Activated CD4-positive, alpha-beta memory T cell treated with anti-CD3 and anti-CD28 coated beads, Interleukin-2, amount 10 ng/mL, durations not matched to agents 7 days and 5 days (primary cell): ENCODE measurements at places on chromosomes 7 and 10. TPM values are rescaled to one million over a fixed set of nuclear protein-coding genes. Genes with fewer than 3 reads are reported as not detected.

DNA sequence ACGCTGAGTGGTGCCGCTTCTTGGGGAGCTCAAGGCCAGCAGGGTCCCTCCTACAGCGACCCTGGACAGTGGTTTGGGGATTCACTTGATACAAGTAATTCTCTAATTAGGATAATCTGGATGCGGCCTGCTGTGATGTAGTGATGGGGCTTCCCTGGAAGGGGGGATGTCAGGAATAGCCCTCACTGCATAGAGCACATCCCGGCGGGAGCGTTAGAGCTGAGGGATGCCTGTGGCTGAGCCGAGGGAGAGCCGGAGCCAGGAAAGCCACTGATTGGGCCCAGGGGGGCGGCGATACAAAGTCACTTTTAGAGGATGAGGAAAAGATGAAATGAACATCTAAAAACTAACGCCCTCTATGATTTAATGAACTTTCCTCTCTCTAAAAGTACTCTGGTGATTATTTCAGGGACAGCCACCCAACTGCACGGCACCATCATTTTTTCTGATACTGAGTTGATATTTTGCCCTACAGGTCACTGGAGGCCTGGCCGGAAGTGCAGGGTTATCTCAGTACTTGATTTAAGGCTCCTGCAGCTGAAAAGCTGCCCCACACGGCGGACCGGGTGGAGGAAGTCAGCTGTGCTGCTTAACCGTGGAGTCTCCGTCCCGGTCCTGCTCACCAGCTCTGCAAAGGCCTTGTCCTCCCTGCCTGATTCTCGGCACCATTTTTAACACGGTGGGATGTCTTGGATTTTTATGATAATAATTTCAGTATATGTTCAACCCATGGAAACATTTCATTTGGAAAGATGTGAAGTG is 518.8 kb downstream of the DNAJB6 start:
- DNase-seq, result no peak
- H3K36me3 ChIP-seq, result no peaks in the 10 kb centered on the region
- no peaks in the 10 kb centered on the region for H3K27me3 ChIP-seq
- H3K4me1 ChIP-seq, result peaks cover 7% of the 10 kb centered on the region

LRRN3 gene
- 19.2 TPM for total RNA-seq

DNA sequence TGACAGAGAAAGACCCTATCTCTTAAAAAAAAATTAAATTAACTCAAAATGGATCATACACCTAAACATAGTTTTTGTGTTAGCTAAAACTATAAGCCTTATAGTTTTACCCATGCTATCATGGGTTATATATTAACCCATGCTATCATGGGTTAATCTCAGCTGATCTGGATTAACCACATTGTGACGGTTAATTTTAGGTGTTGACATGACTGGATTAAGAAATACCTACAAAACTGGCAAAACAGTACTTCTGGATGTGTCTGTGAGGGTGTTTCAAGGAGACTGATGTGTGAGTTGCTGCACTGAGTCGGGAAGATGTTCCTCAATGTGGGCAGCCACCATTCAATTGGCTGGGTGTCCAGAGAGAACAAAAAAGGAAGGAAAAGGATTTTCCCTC is 44.3 kb upstream of the FXYD4 start:
- peaks cover 26% of the 10 kb centered on the region for H3K4me1 ChIP-seq
- DNase-seq, result no peak
- H3K4me3 ChIP-seq, result no peak overlapping the region
- peaks cover 3% of the 10 kb centered on the region for H3K36me3 ChIP-seq

GRCh38 chr7:50651271-50651989 is 86.2 kb upstream of the DDC start:
- no peak for DNase-seq
- no peaks in the 10 kb centered on the region for H3K36me3 ChIP-seq
- H3K4me3 ChIP-seq, result no peak overlapping the region
- no peak overlapping the region for H3K27ac ChIP-seq
- peaks cover 9% of the 10 kb centered on the region for H3K4me1 ChIP-seq

LRRC17 gene
- 0.15 TPM for total RNA-seq

CDHR1 gene
- total RNA-seq, result 0.38 TPM

LIPN gene
- not detected for total RNA-seq

- H3K4me1 ChIP-seq, result peaks cover 23% of the 10 kb centered on the region
- H3K36me3 ChIP-seq, result peaks cover 42% of the 10 kb centered on the region
- no peak overlapping the region for H3K4me3 ChIP-seq
- H3K27ac ChIP-seq, result no peak overlapping the region
- no peaks in the 10 kb centered on the region for H3K27me3 ChIP-seq
These were observed 113.9 kb downstream of the CYTH3 start for GRCh38 chr7:6158424-6159096.

CD36 gene
- not detected for total RNA-seq

GRCh38 chr10:70440296-70441160 is 953 bp downstream of the NODAL start:
- no peak for DNase-seq
- no peak overlapping the region for H3K27ac ChIP-seq
- H3K4me1 ChIP-seq, result peaks cover 15% of the 10 kb centered on the region
- peaks cover 9% of the 10 kb centered on the region for H3K36me3 ChIP-seq
- peaks cover 60% of the 10 kb centered on the region for H3K27me3 ChIP-seq
- peak overlapping the region; percentile 1 for H3K4me3 ChIP-seq

DNA sequence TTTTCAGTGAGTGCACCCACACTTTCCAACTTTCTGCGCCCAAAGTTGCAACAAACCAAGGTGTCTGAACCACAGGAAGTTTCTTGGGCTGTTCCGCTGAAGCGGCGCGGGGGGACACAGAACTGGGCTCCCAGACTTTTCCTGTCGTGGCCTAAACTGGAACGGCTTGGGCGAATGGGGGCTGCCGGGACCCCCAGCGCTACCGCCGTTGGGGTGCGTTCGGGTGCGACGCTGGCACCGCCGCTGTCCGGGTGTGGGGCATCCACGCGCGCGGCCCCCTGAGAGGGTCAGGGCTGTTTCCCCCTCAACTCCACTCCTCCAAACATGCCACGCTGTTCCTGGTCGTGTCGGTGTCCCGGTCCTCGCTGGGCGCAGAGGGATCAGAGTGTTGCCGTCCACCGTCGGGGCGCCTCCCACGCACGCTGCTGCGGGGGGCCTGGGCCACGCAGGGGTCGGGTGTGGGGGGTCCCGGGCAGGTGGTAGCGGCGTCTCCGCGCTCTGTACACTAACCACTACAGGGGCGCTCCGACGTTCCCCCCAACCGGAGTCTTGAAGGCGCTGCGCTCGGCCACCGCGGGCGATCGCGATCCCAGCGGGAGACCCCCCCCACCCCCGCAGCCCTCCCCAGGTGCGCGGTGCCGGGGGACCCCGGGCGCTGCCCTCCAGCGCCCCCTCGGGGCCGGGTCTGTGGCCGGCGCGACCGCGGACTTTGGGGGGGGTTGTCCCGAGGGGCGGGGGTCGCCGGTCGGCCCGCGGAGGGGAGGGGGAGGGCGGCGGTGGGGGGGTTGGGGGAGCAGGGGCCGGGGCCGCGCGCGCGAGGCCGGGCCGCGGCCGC is 2.2 kb upstream of the CUX1 start:
- peak; percentile 59 for DNase-seq
- H3K27ac ChIP-seq, result peak overlapping the region; percentile 58
- H3K36me3 ChIP-seq, result no peaks in the 10 kb centered on the region

DNA sequence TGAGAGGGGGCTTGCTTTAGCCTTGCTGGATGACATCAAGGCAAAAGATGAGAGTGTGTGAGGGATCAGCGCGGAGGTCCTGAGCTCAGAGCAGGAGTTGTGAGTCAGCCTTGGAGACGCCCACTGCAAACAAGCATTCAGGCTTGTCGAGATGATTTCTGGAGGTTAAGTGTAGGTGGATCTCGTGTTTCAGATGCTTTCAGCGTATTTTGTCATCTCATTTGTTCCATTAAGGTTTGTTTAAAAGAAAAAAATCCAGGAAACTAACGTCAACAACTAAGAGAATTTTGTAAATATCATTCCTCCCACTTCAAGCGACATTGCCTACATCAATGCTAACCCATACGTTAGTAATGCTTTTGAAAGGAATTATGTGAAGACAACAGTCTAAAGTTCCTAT is 715.4 kb upstream of the NRP1 start:
- H3K27me3 ChIP-seq, result no peaks in the 10 kb centered on the region
- H3K4me3 ChIP-seq, result no peak overlapping the region
- H3K36me3 ChIP-seq, result no peaks in the 10 kb centered on the region
- H3K4me1 ChIP-seq, result no peaks in the 10 kb centered on the region
- H3K27ac ChIP-seq, result no peak overlapping the region
- no peak for DNase-seq

PTPRN2 gene
- 4.8 TPM for total RNA-seq

DNA sequence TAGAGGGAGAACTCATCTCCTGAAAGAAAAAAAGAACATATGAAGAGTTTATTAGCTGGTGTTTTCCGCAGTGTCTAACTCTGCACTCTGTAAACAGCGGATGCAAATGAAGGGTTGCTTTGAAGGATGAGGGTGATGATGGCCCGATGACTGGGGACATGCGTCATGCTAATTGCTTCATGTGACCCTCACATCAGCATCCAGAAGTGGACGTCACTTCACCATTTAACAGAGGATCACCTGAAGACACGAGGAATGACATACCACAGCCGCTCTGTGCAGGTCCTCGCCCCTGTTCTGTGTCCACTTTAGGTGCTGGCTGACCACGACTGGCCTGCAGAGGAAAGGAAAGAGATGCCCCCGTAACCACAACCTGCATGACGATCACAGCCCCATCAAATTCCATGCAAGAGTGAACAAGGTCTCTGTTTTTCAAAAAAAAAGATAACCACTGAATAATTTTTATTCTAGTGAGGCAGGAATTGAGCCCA is 82.9 kb downstream of the KLF6 start:
- peaks cover 6% of the 10 kb centered on the region for H3K27me3 ChIP-seq
- no peak overlapping the region for H3K4me3 ChIP-seq
- no peak overlapping the region for H3K27ac ChIP-seq
- DNase-seq, result no peak
- H3K4me1 ChIP-seq, result no peaks in the 10 kb centered on the region
